Activated CD8-positive, alpha-beta T cell treated with anti-CD3 and anti-CD28 coated beads, Interleukin-2, amount 10 ng/mL, durations not matched to agents 7 days and 5 days (primary cell): ENCODE measurements at places on chromosomes 3 and 15.

DNA sequence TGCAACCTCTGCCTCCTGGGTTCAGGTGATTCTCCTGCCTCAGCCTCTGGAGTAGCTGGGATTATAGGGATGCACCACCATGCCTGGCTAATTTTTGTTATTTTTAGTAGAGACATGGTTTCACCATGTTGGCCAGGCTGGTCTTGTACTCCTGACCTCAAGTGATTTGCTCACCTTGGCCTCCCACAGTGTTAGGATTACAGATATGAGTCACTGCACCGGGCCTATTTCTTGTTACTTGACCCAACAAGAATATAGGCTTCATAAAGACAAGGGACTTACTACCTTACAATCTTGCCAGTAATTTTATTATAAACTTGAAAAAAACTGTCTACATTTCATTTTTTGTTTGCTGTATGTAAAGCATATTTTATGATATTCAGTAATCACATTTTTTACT lies 21.4 kb upstream of the ZBTB47 start:
- H3K4me1 ChIP-seq: peaks cover 2% of the 10 kb centered on the region
- H3K4me3 ChIP-seq: no peak overlapping the region
- no peak overlapping the region for H3K27ac ChIP-seq
- no peak for DNase-seq
- H3K27me3 ChIP-seq: no peaks in the 10 kb centered on the region
- H3K36me3 ChIP-seq: peaks cover 48% of the 10 kb centered on the region

DNA sequence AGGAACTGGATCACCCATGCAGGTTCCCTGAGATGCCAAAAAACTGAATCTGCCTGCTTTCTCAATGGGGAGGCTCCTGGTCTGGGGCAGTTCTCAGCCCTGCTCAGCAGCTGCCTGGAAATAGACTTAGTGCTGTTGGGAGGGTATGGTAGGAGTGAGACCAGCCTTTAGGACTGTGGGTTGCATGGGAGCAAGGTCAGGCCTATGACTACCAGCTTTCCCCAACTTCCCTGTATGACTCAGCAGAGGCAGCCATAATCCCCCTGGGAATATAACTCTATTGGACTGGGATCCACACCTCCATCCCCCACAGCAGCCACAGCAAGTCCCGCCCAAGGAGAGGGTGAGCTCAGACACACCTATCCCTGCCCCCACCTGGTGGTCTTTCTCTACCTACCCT lies 87.0 kb downstream of the CFAP44 start:
- no peak overlapping the region for H3K4me3 ChIP-seq
- no peaks in the 10 kb centered on the region for H3K36me3 ChIP-seq
- no peak overlapping the region for H3K27ac ChIP-seq
- H3K27me3 ChIP-seq: no peaks in the 10 kb centered on the region
- no peak for DNase-seq

GRCh38 chr3:169604568-169604967 lies 58.9 kb downstream of the MECOM start:
- H3K4me3 ChIP-seq: no peak overlapping the region
- no peaks in the 10 kb centered on the region for H3K36me3 ChIP-seq
- H3K27me3 ChIP-seq: peaks cover 3% of the 10 kb centered on the region
- H3K4me1 ChIP-seq: no peaks in the 10 kb centered on the region
- no peak for DNase-seq

DNA sequence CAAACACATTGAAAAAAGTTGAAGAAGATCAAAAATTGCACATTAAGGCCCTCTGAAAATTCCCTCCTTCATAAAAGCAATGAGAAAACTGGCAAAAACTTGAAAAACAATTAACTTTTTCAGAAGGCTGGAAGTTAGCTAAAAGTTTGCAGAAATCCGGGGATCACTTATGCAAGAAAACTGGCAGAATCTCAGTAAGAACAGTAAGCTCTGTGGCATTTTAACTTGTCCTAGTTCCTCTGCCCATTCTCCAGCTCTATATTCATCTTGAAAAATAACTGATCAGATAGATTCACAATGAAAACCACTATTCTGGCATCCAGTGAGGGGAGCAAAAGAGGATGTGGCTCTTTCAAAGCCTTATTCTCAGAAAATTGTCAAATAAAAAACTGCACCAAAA lies 566.8 kb downstream of the NTRK3 start:
- H3K4me1 ChIP-seq: peaks cover 6% of the 10 kb centered on the region
- H3K4me3 ChIP-seq: peak overlapping the region; percentile 2
- H3K36me3 ChIP-seq: no peaks in the 10 kb centered on the region
- DNase-seq: no peak
- H3K27me3 ChIP-seq: no peaks in the 10 kb centered on the region
- peak overlapping the region; percentile 22 for H3K27ac ChIP-seq
